ENCODE measurements at places on chromosomes 11 and 22.

GRCh38 chr11:15651816-15652215 is 537.1 kb downstream of the INSC start:
- DNase-seq, result no peak

DNA sequence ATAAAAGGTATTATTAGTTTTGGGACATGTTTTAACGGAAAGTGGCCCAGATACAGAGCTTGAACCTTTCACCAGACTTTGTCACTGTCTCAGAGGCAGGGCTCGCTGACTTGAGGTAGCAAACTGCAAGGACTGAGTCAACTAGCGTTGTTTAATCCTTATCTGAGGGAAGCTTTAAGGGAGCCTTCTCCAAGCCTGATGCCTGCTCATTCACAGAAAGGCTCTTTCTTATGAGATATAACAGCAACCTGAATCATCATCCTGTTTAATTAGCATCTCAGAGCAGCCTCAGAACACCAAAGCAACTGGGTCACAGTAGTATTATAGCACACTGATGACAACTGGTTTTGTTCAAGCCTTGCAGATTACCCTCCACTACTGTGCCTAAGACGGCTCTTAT is 54.2 kb upstream of the CYP2D6 start:
- DNase-seq, result no peak

DNA sequence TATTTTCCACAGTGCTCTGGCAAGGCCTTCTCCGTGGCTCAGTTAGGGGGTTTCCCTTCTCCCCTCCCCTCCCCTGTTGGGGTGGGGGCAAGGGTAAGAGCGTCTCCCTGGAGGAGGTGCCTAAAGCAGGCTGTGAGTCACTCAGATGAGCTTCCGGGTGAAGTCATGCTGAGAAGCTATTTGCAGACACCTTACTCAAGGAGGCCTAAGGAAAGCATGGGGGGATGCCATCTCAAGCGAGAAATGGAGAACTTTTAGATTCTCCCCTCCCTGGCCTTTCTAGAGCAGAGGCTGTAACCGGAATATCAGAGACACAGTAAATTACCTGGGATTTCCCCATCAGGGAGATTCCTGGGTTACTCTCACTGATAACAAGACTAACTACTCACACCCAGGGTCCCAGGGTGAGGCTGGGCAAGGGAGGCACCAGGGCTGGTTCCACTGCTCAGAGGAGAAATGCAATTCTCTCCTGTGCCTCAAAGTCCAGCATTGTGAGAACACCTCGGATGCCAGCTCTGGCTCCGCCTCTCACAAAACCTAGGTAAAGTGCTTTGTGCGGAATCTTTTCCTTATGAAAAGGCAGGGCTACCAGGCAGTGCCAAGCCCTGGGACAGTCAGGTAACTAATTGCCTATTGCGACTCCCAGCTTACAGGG is 123.6 kb downstream of the ABTB2 start:
- peak; percentile 82 for DNase-seq

GRCh38 chr11:11857769-11858168 is 16.0 kb downstream of the USP47 start:
- DNase-seq, result no peak

DNA sequence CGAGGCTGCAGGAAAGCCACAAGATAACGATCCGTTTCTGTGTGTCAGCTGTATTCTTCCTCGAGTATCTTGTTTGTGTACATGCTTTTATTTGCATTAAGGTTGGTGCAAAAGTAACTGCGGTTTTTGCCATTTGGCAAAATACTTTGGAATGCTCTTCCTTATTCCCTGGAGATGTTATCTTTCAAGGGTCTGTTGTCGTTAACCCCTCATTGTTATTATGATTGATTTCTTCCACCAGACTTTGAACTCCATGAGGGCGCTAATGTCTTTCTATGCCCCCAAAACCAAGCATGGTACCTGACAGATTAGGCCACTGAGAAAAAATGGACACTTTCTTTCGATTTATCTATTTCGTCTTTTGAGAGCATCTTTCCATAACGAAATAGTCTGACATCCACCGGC is 563 bp upstream of the PSMA1 start:
- no peak for DNase-seq

GRCh38 chr22:19180234-19180633 is 1.7 kb upstream of the SLC25A1 start:
- DNase-seq, result no peak

DNA sequence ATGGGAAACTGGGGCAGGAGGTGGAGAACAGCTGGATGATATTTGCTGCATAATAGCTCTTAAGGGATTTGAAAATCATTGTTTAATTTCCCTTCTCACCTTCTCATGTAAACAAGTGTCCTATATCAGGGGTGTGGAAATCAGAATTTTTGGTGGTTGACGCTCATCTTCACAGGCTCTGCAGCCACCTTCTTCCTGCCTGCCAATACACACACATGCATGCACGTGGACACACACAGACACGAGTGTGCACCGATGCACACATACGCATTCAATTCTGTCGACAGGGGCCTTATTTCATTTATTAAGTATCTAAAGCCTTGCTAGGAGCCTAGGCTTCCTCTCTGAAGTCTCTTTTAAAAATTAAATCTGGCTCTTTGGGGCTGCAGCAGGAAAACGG is 349.4 kb upstream of the NCAM1 start:
- DNase-seq, result no peak

- peak; percentile 91 for DNase-seq
These were observed 200.8 kb downstream of the LUZP2 start for GRCh38 chr11:24697522-24698111.

- DNase-seq, result no peak
These were observed 66.2 kb downstream of the GAS2 start for GRCh38 chr11:22732588-22732987.

GRCh38 chr11:95498722-95499425 is 267.9 kb upstream of the SESN3 start:
- peak; percentile 18 for DNase-seq

DNA sequence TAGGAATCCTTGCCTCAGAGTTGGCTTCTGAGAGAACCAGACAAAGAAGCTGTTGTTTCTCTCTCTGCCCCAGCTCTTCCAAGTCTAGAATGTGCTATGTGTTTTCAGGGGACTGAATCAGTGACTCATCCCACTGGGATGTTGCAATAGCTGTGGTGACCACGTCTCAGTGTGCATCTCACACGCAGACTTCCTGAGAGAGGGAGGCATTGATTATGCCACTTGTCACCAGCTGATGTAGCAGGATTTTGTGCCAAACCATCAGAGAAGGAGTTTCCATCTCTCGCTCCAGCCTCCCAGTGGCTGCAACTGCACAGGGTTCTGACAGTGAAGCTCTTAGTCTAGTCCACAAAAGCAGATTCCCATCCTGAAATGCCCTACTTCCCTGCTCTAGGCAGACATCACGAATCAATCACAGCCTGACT is 455.8 kb downstream of the MIAT start:
- DNase-seq, result peak; percentile 82

DNA sequence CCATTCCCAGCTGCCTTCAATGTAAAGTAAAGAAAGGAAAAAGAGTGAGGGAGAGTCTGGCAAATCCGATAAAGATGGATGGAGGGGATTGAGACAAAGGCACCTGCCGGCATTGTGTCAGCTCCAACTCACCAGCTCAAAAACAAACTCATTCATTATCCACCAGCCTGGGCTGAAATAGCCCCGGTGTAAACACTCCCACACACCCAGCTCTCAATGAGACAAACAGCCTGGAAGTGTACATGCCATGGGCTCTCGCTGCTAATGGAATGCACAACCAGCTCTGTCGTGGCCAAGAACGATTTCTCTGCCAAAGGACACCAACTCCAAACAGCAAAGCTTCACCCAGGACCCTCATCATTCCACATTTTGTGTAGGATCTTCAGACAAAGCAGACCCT is 89.3 kb upstream of the OPCML start:
- no peak for DNase-seq

DNA sequence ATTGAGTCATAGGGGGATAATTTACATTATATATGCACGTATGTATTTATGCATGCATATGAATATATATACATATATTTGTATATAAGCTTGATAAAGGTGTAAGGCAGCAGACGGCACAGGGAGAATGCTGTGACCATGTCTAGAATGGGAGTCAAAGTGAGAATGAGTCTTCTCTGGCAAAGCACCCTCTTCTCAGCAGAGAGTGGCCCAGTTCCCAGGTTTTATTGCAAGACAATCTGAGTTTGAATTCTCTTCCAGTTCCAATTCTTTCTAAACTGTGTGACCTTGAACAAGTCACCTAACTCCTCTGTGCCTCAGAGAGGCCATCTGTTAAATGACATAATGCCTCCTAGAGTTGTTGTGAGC is 13.8 kb downstream of the EHF start:
- no peak for DNase-seq

GRCh38 chr22:20237480-20238440 is 30.4 kb downstream of the RTN4R start:
- no peak for DNase-seq

GRCh38 chr11:35593143-35593542 is 25.1 kb upstream of the FJX1 start:
- DNase-seq, result peak; percentile 89

- DNase-seq, result no peak
These were observed 55.2 kb upstream of the MPEG1 start for GRCh38 chr11:59267736-59268475.

DNA sequence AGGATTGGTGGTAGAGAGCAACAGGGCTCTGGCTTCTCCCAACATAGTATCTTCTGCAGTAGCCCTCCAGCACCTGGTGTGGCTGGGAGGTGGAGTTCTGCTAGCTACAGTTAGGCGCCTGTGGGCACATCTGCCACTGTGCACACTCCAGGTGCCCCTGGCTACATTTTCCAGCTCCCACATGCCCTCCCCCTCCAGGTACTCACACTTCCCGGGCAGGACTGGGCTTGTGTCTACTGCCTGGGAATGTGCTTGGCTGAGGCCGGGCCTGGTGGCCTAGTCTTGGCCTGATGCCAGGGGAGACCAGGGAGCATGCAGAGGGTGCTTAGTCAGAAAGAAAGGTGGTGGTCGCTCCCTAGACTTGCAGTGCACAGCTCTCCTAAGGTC is 15.8 kb downstream of the PHLDB1 start:
- DNase-seq, result no peak

DNA sequence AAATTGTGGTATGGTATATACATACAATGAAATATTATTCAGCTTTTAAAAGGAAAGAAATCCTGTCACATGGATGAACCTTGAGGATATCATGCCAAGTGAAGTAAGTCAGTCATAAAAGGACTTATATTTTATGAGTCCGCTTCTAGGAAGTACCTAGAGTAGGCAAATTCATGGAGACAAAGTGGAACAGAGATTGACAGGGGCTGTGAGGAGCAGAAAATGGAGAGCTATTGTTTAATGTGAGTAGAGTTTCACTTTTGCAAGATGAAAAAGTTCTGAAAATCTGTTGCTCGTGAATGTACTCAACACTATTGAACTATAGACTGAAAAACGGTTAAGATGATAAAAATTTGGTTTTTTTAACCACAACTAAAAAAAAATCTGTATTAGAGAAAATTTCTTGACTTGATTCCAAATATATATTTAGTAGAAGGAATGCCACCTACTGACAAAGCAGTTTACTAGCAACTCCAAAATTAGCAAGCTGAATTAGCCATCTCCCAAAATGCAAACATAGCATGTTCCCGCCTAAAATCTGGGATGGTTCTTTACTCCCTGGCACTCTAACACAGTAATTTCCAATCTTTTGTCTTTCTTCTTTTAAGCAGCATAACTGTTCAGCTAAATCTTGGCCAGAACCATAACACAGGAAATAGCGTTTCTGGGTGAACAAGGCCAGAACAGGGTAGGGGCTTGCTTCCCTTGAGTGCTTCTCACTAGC is 1.5 kb downstream of the UFD1 start:
- peak; percentile 50 for DNase-seq

GRCh38 chr11:65941720-65942310 is 3.5 kb upstream of the TSGA10IP start:
- DNase-seq, result no peak

- DNase-seq, result no peak
These were observed 104.8 kb downstream of the ARHGAP42 start for GRCh38 chr11:100791860-100792259.

GRCh38 chr11:83715927-83716535 is 429.9 kb upstream of the CCDC90B start:
- DNase-seq, result no peak

GRCh38 chr11:101741479-101742175 is 157.8 kb upstream of the TRPC6 start:
- DNase-seq, result no peak

DNA sequence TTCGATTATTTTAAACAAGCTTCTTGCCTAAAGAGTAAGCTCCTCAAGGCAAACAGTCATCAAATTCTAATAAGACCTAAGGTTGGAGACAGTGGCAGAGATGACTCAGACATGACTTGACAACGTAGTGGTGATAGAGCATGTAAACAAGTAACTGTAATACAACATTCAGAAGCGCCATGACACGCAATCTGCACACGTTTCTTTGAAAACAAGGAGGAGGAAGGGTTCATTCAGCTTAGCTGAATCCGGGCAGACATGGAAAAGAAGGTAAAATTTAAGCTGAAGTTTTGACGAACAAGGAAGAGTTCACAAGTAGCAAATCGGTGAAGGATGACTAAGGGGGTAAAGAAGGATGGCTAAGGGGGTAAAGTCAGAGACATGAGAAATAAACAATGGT is 152.4 kb upstream of the ZC3H12C start:
- peak; percentile 89 for DNase-seq

DNA sequence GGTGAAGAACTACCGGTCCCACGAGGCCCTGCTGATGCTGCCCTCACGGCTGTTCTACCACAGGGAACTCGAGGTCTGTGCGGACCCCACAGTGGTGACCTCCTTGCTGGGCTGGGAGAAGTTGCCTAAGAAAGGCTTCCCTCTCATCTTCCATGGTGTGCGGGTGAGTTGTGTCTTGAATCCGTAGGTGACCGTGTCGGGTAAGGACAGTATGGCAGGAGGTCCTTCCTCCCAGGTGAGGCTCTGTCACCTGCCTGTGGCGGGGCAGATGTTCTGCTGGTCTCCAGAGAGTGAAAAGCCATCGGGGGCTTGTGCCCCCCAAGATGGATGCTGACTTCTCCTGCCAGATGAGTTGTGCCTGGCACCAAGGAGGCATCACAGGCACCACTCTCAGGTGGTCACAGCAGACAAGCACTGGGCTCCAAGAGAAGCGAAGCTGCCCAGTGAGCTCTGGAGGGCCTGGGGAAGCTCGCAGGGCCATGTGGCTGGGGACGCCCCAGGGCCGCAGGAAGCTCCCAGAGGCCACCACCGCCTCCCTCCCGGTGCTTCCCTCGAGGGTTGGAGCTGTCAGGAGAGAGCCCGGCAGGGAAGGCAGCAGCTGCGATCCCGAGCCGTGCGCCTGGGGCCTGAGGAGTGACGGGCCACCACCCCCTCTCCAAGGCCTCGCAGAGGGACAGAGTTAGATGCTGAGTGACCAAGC is 17.3 kb upstream of the PANX2 start:
- DNase-seq, result no peak

DNA sequence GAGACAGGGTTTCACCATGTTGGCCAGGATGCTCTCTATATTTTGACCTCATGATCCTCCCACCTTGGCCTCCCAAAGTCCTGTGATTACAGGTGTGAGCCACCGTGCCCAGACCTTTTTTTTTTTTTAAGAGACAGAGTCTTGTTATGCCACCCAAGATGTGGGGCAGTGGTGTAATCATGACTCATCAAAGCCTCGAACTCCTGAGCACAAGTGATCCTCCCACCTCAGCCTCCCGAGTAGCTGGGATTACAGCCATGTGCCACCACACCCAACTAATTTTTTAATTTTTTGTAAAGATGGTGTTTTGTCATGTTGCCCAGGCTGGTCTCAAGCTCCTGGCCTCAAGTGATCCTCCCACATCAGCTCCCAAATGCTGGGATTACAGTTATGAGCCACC is 37.9 kb downstream of the IZUMO1R start:
- DNase-seq, result no peak
